ENCODE measurements at places on chromosomes 7 and 10.

GRCh38 chr10:76337641-76338040 lies 906.2 kb downstream of the LRMDA start:
- H3K4me1 ChIP-seq, result no peaks in the 10 kb centered on the region
- no peaks in the 10 kb centered on the region for H3K36me3 ChIP-seq
- H3K4me3 ChIP-seq, result no peak overlapping the region
- H3K27me3 ChIP-seq, result no peaks in the 10 kb centered on the region
- H3K27ac ChIP-seq, result no peak overlapping the region

DNA sequence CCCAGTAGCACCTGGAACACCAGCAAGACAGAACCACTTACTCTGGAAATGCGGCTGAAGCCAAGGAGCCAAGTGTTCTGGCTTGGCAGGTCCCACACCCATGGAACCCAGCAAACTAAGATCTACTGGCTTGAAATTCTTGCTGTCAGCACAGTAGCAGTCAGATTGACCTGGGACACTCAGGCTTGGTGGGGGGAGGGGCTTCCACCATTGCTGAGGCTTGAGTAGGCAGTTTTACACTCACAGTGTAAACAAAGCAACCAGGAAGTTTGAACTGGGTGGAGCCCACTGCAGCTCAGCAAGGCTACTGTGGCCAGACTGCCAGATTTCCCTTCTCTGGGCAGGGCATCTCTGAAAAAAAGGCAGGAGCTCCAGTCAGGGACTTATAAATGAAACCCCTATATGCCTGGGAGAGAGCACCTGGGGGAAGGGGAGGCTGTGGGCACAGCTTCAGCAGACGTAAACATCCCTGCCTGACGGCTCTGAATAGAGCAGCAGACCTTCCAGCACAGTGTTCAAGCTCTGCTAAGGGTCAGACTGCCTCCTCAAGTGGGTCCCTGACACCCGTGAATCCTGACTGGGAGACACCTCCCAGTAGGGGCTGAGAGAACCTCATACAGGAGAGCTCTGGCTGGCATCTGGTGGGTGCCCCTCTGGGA lies 121.2 kb downstream of the MTERF1 start:
- no peaks in the 10 kb centered on the region for H3K36me3 ChIP-seq
- no peak for DNase-seq
- no peaks in the 10 kb centered on the region for H3K27me3 ChIP-seq
- no peaks in the 10 kb centered on the region for H3K4me1 ChIP-seq
- H3K4me3 ChIP-seq, result no peak overlapping the region

DNA sequence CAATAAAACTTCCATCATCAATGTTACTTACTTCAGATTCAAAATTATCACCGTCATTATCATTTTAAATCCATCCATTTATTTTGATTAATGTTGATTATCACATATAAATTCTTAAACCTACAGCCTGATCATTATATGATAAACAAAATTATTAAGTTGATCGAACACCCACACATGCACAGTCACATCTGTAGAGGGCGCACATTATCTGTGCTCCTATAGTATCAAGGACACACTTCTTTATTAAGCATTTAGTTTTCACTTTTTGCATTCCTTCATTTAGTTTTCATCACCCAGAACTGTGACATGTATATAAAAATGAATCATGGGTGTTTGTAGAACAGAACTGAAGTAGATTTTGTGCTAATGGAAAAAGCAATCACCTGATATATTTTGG lies 26.2 kb upstream of the ZNF716 start:
- no peak for DNase-seq
- H3K36me3 ChIP-seq, result no peaks in the 10 kb centered on the region
- no peak overlapping the region for H3K4me3 ChIP-seq
- H3K27me3 ChIP-seq, result no peaks in the 10 kb centered on the region
- H3K4me1 ChIP-seq, result no peaks in the 10 kb centered on the region

GRCh38 chr10:73456187-73456890 lies 23.0 kb upstream of the MSS51 start:
- no peak overlapping the region for H3K4me3 ChIP-seq
- H3K27ac ChIP-seq, result no peak overlapping the region
- no peak for DNase-seq
- H3K27me3 ChIP-seq, result no peaks in the 10 kb centered on the region

DNA sequence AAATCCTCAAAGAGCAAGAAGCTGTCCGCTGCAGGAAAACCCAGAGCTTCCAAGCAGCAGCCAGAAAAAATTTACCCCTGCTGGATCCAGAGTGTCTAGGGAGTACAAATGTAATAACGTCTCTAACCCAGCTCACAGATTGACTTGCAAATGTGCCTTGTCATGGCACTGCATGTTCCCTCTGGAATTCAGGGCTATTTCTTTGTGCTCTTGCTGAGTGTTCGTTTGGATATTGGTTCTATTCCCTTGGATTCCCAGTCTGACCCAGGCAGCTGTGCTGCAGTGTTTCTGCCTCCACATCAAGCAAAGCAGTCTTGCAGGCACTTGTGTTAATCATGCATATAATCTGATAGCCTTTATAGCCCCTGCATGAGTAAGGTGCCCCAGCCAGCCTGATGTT lies 209.9 kb upstream of the GHITM start:
- no peak overlapping the region for H3K4me3 ChIP-seq
- no peaks in the 10 kb centered on the region for H3K27me3 ChIP-seq
- no peak for DNase-seq
- H3K36me3 ChIP-seq, result no peaks in the 10 kb centered on the region

DNA sequence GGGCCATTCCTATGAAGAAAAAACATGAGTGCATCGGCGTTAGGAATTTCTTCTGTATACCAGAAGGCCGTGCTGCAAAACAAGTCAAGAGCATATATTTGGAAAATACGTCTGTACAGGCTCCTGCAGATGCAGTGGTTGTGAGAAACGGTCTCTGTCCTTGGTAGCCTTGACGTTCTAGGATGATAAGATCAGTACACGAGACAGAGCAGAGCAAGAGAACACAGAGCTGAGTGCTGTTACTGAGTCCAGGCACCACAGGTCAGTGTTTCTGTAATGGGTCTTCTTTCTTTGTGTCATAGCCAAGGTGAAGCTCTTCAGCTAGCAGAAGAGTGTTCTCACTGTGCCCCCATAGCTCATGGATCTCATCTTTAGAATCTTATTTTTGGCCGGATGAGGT lies 62.8 kb downstream of the WDR37 start:
- H3K4me1 ChIP-seq, result no peaks in the 10 kb centered on the region
- H3K27ac ChIP-seq, result no peak overlapping the region
- no peaks in the 10 kb centered on the region for H3K36me3 ChIP-seq

GRCh38 chr7:44180631-44181030 lies 8.6 kb downstream of the GCK start:
- DNase-seq, result no peak
- H3K27me3 ChIP-seq, result no peaks in the 10 kb centered on the region
- no peaks in the 10 kb centered on the region for H3K36me3 ChIP-seq
- H3K4me1 ChIP-seq, result no peaks in the 10 kb centered on the region

All from tibial nerve (tissue), 4 donors.